ENCODE measurements at places on chromosomes 16 and 17. TPM values are rescaled to one million over a fixed set of nuclear protein-coding genes. Genes with fewer than 3 reads are reported as not detected.

- no peak for DNase-seq
These were observed 3.6 kb downstream of the ALKBH5 start for GRCh38 chr17:18187226-18187625.

GRCh38 chr16:84605339-84605848 lies 12.5 kb downstream of the COTL1 start:
- no peak for DNase-seq

- peak; percentile 37 for DNase-seq
These were observed at the start of gene KRT222 for GRCh38 chr17:40664582-40665333. Gene KRT222, minus strand, starts transcription at chr17:40665177. Its CDS starts 78 bp downstream, at chr17:40665099.

DNA sequence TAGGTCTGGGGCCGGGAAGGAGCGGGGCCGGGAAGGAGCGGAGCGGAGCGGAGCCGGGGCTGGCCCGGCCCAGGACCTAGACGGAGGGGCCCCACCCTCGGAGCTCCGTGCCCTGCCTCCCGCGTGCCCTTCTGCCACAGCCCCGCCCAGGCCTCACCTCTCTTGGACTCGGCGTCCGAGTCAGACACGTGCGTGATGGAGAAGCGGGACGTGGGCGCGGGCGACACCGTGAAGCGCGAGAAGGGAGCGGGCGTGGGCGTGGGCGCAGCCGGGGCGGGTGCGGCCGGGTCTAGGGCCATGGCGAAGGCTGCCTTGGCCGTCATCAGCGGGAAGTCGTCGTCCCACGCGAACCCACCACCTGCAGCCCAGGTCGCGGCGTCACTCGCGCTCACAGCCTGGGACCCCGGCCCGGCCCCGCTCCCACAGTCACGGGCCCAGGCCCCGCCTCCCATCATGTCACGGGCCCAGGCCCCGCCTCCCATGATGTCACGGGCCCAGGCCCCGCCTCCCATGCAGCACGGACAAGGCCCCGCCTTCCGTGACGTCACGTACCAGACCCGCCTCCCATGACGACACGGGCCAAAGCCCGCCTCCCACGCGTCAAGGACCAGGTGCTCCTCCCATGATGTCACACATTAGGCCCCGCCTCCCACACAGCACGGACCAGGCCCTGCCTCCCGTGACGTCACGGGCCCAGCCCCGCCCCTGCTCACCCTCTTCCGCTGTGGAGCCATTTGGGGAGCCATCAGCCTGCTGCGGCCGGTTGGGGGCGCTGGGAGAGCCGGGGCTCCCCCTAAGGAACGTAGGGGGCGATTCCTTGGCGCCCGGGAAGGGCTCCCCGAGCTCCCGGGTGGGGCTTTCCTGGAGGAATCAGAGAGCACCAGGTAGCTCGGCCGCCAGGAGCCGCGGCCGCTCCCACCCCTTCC lies 45.8 kb upstream of the PVALEF start:
- peak; percentile 95 for DNase-seq

Gene TVP23A
- total RNA-seq, result 8.4 TPM

Data from glutamatergic neuron (in vitro differentiated cells).